ENCODE measurements at places on chromosomes 2 and 18.

DNA sequence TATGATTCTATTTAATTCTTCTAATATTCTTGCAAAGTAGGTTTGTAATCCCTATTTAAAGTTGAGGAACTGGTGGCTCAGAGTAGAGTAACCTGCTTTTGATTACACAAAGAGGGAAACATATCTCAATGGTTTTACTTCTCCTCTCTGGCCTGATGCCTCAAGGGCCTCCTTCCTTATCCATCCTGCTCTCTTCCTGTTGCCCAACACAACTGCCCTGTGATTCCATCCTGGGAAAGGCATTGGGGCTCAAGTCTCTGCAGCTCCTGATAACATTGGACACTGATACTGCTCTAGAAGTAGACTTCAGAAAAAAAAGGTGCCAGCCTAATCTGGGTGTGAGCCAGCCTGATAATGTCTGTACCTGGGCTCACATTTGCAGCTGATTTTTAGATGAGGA, 75.8 kb downstream of the RDH14 start:
- DNase-seq, result no peak

GRCh38 chr18:54872681-54873080, 44.4 kb downstream of the RAB27B start:
- no peak for DNase-seq

GRCh38 chr2:53949457-53949856, 21.3 kb downstream of the PSME4 start:
- no peak for DNase-seq

DNA sequence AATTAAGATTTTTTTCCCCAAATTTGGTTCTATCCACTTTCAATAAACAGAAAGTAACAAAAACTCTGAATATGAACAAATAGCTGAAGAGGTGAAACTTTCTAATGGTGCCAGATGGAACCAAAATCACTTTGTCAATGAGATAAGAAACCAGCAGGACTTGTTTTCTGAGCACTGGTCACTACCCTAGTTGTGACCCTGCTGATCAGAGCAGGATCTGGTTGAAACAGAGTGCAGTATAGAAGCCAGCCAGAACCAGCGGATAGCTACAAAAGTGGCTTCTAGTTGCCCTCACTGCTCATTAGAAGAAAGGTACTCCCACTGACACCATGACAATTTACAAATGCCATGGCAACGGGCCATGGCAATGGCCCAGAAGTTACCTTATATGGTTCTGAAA, 158.3 kb upstream of the PIEZO2 start:
- no peak for DNase-seq

DNA sequence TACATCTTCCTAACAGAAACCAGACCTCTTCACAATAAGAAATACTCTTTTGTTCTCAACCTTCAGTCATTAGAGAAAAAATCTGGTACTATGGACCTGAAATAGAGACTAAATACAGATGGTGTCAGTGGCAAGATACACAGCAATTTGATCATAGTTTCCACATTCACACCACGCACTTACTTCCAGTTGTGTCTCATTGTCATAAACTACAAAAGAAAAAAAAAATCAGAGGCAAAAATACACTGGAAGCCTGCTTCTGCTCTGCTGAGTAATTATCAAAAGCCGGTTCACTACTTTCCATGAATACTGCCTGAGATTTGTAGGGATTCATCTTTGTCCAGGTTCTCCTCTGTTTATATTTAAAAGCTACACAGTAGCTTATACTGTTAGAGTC, 182.6 kb downstream of the PID1 start:
- no peak for DNase-seq

DNA sequence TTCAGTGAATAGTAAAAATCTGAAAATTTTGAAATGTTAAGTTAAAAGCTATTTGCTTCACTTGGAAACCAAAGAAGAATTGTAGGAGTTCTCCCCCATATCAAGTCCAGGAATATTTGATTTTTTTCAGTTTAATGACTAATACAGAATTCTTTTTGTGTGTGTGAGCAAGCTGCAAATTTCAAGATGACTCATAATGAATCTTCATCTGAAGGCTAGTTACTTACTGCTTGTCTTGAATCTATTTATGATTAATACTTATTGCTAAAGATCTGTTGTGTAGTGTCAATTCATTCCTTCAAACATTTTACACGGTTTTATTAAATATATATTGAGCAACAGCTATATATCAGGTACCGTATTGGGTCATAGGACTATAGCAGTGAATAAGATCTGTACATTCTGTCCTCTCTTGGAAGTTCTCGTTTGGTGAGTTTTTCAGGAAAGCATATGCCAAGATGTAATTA, 47.8 kb upstream of the CAVIN2 start:
- DNase-seq, result peak; percentile 69

GRCh38 chr2:198383392-198383791, 579.0 kb downstream of the PLCL1 start:
- DNase-seq, result no peak

- DNase-seq, result no peak
Observed at GRCh38 chr2:130915149-130915548, 78.4 kb downstream of the ARHGEF4 start.

GRCh38 chr2:199999166-199999565, 43.8 kb downstream of the MAIP1 start:
- DNase-seq, result no peak

- no peak for DNase-seq
Observed at GRCh38 chr2:62196278-62196901, 475 bp downstream of the B3GNT2 start.

GRCh38 chr2:66343259-66343658, 91.7 kb upstream of the MEIS1 start:
- DNase-seq, result no peak

DNA sequence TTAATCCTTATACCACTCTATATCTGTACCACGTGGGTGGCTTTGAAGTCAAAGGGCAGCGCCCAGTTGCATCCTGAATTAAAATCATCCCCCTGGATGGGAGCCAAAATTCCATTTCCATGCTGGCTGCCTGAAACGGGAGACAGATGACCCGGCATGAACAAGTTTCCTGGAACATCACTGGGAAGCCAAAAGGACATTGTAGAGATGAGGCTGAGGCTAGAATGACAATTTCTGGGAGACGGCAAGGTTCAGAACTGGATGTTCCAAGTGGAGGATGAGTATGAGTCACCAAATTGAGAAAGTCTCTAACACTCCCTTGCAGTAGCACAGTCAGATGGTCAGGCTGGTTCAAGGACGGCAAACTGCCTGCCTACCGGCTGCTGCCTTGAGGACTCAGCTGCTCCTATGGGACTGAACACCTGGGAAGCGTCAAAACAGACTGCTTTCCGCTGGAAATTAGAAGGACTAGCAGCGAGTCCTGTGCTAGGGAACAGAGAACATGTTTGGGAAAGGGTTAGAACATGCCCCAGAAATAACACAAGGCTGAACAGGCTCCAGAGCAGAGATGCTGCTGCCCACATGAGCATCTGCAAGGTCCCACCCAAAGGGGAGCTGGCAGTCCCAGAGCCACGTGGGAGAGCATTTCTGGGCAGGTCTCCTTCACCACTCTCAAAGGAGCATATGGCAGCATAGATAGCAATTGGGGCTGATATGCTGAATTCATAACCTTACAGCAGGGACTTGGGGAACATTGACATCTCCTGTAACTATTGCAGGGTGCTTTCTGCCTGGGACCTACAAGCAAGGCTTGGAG, 32.0 kb downstream of the YPEL5 start:
- DNase-seq, result peak; percentile 21

DNA sequence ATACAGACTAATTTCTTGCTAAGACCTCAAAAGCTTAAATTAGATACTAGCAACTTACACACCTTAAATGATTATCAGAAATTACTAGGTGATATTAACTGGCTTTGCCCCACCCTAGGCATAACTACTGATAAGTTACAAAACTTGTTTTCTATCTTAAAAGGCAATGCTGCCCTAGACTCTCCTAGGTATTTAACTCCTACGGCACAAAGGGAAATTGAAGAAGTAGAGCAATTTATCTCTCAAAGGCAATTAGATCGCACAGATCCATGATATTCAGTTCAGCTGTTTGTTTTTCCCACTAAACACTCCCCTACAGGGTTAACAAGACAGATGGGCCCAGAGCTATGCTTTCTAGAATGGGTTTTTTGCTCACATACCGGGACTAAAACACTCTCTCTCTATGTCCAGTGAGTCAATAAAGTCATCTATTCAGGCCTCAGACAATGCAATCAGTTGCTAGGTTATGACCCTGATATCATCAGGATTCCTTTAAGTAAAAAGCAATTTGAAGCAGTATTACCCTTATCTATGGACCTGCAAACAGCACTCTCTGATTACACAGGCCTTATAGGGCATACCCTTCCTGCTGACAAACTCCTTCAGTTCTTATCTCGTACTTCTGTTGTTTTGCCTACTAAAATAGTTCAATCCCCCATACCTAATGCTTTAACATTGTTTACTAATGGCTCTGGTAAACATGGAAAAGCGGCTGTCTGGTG, 14.3 kb downstream of the MAP3K2 start:
- no peak for DNase-seq

DNA sequence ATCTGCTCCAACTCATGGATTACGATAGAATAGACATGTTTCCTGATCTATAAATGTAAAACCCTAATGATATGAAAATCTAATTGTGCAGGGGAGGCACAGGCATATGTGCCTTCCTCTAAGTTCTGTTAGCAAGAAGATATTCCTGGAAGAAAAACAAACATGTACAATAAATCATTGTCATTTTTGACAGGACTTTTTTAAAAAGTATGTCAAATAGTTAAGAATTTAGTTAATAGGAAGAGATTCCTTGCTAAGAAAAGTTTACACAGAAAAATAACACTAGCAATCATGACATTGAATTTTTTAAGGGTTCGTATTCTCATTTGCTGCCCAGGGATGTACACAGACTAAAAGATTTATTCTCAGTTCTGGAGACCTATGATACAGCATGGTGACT, 15.3 kb upstream of the CREB1 start:
- DNase-seq, result no peak

DNA sequence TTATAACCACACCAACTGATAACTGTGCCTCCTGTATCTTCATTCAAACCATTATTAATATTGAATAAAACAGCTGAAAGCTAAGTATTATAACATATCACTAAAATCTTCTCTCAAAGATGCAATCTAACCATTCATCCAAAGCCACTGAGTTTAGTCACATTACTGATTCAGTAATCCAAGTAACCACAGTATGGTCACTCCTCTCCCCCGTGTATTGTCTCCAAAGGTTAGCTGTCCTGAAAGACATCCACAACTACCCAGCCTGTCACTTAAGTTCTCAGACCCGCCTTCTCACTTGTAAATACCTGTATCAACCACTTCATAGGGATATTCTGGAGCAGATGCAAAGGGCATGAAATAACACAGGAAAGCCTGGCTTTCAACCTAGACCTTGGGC, 213.4 kb upstream of the BOD1L2 start:
- DNase-seq, result no peak

DNA sequence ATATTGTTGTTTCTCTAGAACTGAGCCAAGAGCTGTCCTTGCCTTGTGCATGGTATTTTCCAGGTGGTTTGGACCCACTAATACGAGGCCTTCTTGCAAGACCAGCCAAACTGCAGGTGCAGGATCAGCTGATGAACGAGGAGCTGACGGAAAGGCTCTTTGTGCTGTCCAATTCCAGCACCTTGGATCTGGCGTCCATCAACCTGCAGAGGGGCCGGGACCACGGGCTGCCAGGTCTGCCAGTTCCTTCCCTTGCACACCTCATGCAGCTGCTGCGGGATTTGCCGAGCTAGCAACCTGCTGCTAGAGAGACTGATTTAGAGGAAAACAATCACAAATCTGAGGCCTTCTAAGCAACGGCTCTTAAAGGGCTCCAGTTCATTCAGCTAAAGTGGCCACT, 74.5 kb downstream of the TPO start:
- no peak for DNase-seq

- no peak for DNase-seq
Observed at GRCh38 chr2:189756311-189756952, 6.2 kb downstream of the OSGEPL1 start.

DNA sequence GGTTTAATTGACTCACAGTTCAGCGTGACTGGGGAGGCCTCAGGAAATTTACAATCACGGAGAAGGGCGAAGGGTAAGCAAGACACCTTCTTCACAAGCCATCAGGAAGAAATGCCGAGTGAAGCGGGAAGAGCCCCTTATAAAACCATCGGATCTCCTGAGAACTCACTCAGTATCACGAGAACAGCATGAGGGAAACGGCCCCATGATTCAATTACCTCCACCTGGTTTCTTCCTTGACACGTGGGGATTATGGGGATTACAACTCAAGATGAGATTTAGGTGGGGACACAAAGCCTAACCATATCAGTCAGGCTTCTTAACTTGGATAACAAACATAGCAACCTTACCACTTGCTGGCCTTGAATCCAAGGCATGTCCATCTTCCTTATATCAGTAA, 289.0 kb upstream of the STON1 start:
- DNase-seq, result no peak

GRCh38 chr18:45398448-45398847, 216.8 kb upstream of the SLC14A2 start:
- no peak for DNase-seq

DNA sequence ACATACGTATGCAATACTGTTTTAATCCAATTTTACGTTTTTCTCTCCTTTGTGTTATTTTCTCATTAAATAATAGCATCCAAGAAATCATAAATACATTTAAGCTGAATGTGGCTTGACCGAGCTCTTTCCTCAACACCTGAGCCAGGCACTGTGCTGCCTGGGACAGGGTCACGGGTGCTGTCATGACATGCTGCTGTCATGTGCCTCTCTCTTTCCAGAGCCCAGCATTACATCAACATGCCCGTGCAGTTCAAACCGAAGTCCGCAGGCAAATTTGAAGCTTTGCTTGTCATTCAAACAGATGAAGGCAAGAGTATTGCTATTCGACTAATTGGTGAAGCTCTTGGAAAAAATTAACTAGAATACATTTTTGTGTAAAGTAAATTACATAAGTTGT, 94.1 kb upstream of the LDLRAD4 start:
- no peak for DNase-seq

DNA sequence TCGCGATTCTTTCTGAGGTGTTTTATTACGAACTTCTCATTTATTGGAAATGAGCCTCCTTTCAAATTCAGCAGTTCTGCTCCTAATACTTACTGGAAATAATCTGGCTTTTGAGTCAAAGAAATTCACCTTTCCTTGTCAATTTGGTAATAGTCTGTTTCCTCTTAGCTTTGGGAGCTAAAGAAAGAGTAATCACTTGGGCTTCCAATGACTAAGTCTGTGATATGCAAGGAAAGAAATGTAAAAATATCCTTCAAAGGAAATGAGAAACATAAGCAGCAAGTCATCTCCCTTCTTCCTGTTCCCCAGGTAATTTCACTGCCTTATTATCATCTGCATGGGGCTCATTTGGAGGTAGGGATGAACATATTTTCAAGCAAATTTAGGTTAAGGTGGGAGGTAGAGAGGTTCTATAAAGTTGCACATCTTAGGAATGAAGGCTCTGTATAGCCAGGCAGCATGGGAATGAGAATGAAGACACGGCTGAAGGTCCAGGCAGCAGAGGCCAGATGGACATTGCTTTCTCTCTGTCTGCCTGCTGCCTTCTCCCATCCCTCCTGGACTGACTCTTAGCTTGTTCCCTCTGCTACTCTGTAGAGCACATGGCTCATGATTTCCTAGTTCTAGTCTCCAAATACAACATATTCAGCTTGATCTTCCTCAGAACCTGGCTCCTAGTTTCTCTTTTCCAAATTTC, 1.0 kb downstream of the SPP2 start:
- DNase-seq, result no peak

GRCh38 chr2:113370030-113370429, 67.5 kb upstream of the ZNG1B start:
- no peak for DNase-seq

GRCh38 chr18:23528580-23529472, 25.5 kb downstream of the RMC1 start:
- peak; percentile 67 for DNase-seq

GRCh38 chr2:69703189-69703588, 38.7 kb upstream of the ANXA4 start:
- DNase-seq, result no peak
